ENCODE measurements at places on chromosomes 3 and 15.

DNA sequence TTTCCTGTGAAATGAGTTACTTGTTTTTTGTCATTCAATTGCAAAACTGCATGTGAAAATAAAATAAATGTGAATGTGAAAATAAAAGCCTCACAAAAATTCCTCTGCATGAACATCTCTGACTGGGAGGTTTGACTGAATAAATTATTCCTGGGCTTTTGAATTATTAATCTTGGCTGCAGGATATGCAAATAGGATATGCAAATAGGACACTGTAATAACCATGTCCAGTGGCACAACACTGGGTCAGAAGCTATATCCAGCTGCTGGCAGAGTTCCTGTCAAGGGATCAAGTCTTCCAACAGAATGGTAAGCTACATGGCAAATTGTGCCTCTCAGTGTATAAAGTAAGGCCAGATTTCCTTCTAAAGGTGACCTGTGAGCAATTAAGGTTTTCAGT lies at the start of gene SUCNR1:
Gene SUCNR1, plus strand, starts transcription at position 246 of the 400 bp plus-strand sequence. CDS start 6,250 bp downstream, outside the sequence.
- no peak for DNase-seq

GRCh38 chr3:55481744-55482495 lies 5.2 kb downstream of the WNT5A start:
- no peak for DNase-seq

- no peak for DNase-seq
Measured at GRCh38 chr15:90202929-90203328, 1.8 kb downstream of the SEMA4B start.

GRCh38 chr15:70519616-70520015 lies 243.7 kb downstream of the UACA start:
- no peak for DNase-seq

GRCh38 chr15:85761635-85762034 lies 33.1 kb downstream of the KLHL25 start:
- no peak for DNase-seq

GRCh38 chr3:167777356-167777755 lies 41.8 kb downstream of the SERPINI1 start:
- DNase-seq: no peak

GRCh38 chr15:100254285-100254684 lies 87.5 kb downstream of the ADAMTS17 start:
- DNase-seq: no peak

DNA sequence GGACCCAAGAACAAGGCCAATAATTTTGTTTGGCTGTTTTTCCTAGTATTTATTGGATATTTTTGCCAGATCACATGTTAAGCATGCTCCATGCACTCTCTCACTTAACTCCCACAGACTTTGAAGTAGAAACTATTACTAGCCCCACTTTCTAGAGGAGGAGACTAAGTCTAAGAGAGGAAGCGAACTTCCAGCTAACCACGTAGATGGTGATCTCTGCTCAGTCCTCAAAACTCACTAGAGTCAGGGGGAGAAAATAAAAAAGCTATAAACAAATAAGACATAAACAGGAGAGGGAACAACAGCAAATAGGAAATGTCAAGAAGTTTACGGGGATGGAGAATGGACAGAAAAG lies 481.0 kb upstream of the PROK2 start:
- no peak for DNase-seq

GRCh38 chr3:150691414-150692040 lies 12.2 kb downstream of the ERICH6 start:
- no peak for DNase-seq

DNA sequence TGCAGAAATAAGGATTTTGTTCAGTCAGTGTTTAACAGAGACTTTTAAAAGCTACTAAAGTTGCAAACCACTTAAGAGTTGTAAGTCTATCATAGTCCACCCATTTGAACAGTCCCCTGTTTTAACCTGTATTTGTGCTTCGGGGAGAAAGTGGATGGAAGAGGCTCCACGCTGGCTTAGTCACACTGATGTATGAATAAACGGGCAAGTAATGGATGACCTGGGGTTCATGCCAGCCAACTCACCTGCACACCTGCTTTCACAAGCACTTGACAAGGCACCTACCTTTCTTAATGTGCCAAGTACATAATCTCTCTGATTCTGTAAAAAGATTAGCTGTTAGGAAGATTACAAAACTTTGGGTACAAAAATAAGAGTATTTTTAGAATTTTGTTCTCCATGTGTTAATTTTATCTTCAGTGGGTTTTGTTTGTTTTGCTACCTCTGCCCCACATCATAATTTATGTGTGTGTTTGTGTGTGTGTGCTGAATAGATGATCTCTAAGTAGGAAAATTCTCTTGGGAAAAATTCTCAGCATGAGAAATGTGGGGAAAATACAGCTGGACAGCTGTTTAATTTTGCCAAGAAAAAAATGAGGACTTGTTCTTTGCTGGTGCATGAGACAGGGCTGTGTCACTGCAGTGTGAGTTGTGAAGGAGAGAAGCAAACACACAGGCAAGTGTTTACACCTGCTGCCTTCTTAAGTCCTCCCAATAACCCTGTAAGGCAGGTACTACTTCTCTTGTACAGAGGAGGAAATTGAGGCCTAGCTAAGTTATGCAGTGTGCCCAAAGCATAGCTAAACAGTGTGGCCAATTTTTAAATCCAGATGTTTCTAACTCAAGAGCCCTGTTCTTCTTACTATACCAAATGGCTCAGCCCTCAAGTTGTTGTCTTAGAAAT lies 181.2 kb upstream of the IL12A start:
- DNase-seq: no peak

DNA sequence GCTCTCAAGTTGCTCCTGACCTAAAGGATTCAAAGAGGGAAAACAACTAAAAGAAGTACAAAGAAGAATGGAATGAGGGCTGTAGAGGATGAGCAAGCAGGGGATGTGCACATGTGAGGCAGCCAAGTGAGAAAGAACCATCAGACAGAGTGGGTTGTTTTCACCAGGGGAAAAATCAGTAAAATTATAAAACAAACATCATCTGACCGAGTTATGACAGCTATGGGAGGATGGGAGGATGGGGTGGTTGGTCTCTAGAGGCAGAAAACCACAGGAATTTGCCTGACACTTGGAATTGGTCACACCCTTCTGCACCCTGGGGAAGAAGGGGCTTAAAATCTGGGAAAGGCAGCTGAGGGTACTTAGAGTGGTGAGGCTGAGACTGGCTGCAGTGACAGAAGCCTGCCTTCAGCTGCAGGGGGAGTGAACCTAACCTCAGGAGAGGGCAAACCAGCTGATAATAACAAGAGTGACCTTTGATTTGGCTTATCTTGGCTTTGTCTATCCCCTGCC lies 10.1 kb downstream of the ARHGAP31 start:
- DNase-seq: no peak

DNA sequence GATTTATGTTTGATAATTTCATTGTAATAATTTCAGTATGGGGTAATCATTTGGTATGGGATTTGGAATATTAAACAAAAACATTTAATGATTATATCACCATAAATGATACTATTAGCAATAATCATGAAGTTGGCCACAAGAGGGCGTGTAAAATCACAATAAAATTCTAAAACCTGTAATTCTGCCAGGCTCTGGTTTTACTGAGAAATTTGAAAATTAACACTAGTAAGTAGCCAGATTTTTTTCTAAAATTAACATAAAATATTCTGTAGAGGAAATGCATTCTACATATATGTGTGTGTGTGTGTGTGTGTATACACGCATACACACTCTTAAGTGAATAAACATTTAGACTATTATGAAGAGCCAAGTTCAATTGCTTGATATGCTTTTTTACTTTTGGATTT lies 40.5 kb downstream of the FEZF2 start:
- no peak for DNase-seq

DNA sequence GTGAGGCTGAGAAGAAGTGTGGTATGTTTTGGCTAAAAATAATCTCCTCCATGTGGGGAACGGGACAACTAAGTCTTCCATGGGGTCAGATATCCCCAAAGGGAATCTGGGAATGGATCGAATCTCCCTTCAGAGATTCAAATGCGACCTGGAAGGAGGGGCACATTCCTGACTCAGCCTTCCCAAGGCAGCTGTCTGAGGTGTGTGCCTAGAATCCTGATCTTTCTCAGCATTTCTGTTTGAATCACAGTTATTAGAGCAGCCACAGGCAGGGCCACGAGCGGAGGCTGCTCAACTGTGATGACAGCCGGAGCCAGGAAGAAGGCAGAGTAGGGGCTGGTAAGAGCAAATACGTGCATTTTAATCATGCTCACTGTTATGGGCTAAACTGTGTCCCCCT lies 135.1 kb downstream of the ADAMTS17 start:
- DNase-seq: no peak

DNA sequence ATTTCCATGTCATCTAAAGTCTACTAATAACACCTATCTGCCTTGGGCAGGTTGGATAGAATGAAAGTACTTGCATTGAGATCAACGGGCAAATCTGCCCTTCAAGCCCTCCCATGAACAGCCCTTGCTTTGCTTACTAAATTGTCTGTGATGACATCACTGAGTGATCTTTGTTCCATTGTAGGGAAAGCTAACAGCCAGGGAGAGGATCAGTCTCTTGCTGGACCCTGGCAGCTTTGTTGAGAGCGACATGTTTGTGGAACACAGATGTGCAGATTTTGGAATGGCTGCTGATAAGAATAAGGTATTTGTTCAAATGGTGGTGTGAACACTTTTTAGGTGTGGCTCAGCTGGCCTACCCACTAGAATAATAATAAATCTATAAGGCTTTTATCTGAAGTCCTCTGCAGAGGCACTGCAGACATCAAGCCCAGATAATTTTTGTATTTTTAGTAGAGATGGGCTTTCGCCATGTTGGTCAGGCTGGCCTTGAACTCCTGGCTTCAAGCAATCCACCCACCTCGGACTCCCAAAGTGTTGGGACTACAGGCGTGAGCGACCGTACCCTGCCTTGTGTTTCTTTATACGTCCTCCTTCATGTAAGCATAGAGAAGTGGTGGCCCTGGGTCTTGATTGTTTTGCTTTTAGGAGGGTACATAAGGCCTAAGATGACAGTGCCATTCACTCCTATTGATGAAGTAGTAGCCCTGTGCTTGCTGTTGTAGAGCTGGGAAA lies 5.7 kb downstream of the PCCB start:
- DNase-seq: no peak

DNA sequence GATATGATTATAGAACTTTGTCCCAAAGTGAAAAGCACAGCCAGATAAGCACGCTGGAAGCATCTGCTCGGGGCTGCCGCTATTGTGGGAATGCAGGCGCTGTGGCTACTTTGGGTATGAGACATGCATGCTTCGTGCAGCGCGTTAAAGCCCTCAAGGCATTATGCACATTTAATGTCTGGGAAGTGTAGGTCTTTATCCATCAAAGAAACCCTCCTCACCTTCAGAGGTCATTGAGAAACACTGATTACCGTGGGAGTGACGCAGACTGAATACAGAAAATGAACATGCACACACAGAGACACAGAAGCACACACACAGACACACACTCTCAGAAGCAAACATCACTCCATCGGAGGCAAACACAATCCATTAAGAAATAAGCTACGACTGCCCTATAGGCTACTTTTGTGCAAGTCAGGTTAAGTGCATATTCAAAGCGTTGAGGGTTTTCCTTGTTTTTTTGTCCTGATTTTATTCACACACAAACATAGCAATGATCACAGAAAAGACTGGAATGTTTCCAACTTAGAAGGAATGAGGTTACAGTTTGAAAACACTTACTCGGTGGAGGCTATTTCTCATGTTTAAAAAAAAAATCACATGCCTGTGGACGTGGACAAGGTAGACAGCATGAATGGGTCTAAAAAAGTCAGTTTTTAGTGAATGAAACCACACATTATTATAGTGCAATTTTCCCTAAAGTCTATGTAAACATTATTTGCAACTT lies 68.5 kb downstream of the PLCH1 start:
- no peak for DNase-seq

- DNase-seq: no peak
Measured at GRCh38 chr3:13332740-13333139, 87.4 kb downstream of the NUP210 start.

GRCh38 chr15:41333026-41333562 lies 413 bp downstream of the NUSAP1 start:
- DNase-seq: peak; percentile 14

GRCh38 chr3:16177962-16178627 lies 3.6 kb downstream of the GALNT15 start:
- no peak for DNase-seq

- no peak for DNase-seq
Measured at GRCh38 chr15:96342406-96343112, 12.1 kb downstream of the NR2F2 start.

- DNase-seq: no peak
Measured at GRCh38 chr15:59976480-59977271, 27.4 kb upstream of the FOXB1 start.

GRCh38 chr3:41629072-41629471 lies 332.8 kb downstream of the ULK4 start:
- DNase-seq: no peak

- no peak for DNase-seq
Measured at GRCh38 chr3:48426944-48427629, 2.8 kb downstream of the PLXNB1 start.

DNA sequence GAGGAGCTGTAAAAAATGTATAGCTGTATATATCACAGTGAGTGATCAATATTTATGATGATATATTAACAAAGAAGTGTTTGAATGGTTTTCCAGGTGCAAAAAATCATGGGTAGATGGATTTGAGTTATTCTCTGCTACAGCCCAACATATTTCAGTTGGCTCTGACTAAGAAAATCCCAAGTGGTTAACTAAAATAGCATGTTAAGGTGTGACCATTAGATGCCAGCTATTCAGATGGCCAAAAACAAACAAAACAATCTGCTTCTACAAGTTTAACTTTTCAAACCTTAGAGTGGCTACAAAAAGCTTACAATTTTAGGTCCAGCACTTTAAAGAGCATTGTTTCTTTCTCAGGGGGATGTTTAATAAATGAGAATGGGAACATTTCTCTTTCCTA lies 67.5 kb downstream of the SEMA6D start:
- no peak for DNase-seq

- no peak for DNase-seq
Measured at GRCh38 chr15:67101911-67102598, 36.7 kb downstream of the SMAD3 start.

DNA sequence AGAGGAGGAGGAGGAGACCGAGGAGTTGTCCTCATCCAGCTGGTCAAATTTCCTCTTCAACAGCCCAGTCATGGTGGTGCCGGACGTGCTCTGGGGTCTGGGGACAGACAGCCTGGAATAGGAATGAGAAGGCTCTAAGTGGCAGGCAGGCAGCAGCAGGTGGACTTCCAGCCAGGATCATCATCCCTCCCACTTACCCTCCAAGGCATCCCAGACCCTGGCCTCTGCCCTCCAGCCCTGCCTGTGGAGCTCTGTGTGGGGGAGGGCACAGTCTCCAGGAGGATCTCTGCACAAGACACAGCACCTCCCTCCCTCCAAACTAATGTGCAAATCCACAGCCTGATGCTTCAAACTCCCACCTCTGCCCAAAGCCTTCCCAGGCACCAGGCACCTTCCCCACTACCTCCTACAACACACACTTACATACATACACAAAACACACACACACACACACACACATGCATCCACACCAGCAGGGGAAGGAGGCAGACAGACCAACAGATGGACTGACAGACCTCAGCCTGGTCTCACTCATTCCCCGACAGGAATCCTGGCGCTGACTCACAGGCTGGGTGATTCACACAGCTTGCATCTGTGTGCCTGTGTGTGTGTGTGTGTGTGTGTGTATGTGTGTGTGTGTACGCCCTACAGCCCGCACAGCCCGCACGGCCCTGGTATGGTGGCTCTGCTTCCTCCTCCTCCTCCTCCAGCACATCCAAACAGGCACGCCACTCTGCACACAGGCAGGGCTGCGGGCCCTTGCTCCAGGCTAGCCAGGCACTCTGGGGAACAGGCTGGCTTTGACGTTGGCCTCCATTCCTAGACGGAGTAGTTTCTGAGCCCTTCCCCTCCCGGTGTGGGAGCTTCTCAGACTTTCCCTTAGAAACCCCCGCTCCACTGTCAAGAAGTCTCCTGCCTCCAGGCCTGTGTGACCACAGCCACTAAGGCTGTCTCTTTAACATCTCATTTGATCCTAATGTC lies 6.5 kb downstream of the CSRNP1 start:
- no peak for DNase-seq
